GM12892 (cell line): ENCODE measurements at places on chromosomes 1 and 21.

GRCh38 chr1:56799605-56800400, 19.4 kb downstream of the FYB2 start:
- no peak for DNase-seq

DNA sequence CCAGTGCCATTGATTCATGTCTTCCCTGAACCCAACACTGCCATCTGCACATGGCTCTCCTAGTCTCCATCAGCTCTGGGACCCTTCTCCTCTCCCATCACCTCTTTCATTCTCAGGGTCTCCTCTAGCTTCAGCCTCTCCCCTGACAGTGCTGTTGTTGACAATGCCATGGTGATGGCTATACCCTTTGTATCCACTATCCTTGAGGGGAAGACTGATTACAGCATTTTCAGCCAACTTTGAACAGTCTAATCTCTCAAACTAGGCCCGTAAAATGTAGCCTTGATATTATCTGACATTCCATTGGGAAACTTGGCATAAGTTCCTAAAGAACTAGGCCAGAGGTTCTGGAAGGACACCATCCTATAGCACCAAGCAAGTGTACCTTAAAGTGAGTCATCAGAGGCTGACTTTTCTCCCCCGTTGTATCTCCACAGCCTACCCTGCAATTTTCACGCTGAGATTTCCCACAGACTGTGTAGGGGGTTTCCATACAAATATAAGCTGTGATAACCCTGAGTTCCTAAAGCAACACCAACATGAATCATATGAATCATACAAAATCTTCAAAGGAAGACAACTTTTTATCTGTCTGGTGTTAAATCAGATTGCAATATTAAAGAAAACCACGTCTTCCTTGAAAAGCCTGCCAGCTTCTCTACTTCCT, 5.8 kb downstream of the HAO2 start:
- no peak for DNase-seq

DNA sequence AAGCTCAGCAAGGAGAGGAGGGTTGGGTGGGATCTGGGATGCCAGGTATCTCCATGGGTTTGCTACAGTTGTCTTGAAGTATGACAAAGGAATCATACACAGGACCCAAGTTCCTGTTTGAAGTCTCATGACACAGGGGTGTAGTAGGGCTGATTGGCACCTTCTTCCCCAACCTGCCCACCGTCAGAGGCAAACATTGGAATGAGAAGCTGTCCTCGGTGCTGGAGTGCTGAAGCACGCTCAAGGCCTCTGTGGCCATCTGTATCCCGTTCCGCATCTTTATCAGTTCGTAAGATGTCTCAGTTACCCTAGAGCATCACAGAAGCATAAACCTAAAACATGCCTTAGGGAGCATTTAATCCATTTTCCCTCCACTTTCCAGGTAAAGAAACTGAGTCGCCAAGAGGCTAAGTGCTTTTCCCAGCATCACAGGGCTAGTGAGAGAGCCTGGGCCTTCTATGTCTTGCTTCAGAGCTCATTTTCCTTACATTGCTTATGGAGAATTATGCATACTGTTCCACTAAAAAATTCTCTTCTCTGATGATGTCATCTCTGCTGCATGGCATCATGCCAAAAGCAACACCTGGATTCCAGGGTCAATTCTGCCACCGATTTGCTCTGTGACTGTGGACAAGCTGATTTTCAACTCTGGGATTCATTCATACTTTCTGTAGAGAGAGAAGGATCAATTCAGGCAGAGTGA, 34.2 kb downstream of the VWA5B1 start:
- DNase-seq, result no peak

DNA sequence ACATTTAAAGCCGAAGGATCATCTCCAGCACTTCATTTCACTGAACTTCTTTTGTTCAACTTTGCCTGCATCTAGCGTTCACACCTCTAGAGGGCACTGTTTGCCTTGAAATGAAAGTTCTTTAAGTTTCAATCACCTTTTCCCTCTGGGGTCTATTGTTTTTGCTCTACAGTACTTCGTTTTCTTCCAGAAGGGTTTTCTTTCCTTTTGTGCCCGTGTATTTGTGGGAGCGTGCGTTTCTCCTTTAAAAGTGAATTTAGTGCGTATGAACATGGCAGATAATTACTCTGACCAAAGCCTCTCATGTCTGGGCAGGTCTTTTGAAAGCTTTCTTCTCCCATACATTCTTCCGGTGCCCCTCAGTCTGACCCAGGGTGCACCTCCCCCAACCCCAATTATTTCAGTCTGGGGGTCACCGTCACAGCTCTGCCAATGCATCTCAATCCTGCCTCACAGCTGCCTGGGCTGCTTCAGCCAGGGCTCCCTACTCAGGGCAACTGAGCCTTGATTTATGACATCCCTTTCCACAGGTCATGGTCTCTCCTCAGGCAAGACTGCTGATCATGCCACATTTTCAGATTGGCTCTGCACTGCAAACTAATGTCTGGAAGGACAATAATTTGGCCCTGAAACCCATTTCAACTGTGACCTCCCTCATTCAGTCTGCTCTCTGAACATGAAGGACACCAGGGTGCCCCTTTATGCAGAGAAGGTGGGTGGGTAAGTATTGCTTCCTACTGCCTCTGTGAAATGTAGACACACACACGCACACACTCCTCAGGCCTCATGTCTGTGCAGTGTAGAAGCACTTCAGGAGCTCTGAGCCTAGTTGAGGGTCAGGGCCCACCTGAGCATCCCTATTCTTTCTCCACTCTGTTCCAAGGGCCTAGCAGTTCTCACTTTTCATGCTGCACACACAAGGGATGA, 88.6 kb downstream of the NUF2 start:
- DNase-seq, result no peak

DNA sequence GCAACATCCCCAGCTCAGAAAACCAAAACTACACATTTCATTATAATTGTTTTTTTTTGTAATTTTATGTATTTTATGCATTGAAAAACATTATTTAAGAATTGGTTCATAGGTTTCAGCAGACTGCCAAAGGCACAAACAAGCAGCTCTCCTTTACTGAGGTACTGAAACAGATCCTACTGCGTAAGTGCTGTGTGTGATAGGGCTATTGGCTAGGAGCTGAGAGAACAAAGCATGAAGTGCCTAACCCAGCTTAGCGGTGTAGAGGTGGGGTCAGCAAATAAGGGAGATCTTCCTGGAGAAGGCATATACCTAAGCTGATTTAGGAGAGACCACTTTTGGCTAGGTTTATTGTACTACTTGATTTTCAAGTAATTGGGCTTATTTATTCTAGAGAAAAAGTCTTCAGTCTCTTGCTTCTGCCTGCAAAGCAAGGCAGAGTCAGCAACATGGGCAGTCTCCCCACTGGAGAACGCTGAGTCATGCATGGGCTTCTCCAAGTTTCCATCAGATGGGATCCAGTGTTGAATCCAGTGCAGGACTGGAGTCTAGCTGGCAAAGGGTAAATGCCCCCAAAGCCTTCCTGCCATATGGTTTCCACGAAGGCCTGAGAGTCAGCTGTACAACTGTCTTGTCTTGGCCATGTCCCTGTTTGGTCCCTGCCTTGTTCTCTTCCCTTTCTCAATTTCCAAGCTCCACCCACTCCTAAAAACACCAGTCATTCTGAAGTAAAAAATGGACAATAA, 18.0 kb upstream of the YTHDF2 start:
- DNase-seq, result no peak

DNA sequence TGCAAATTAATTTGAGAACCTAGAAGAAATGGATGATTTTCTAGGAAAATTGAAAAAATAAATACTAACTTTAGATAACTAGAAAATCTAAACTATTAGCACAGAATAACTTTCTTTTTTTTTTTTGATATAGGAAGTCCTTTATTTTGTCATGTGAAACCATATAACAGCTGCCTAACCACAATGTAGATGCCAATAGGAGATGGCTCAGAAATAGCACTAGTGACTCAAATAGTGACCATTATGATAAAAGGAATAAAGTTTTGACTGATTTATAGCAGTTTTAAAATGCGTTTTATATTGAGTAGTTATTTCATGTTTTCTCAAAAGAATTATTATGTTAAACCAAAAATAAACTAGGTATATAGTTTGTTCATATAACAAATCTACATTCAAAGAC, 158.0 kb upstream of the CACYBP start:
- DNase-seq, result no peak
